Osteocyte (in vitro differentiated cells): ENCODE measurements at places on chromosomes 3 and 15. TPM values are rescaled to one million over a fixed set of nuclear protein-coding genes. Genes with fewer than 3 reads are reported as not detected.

DNA sequence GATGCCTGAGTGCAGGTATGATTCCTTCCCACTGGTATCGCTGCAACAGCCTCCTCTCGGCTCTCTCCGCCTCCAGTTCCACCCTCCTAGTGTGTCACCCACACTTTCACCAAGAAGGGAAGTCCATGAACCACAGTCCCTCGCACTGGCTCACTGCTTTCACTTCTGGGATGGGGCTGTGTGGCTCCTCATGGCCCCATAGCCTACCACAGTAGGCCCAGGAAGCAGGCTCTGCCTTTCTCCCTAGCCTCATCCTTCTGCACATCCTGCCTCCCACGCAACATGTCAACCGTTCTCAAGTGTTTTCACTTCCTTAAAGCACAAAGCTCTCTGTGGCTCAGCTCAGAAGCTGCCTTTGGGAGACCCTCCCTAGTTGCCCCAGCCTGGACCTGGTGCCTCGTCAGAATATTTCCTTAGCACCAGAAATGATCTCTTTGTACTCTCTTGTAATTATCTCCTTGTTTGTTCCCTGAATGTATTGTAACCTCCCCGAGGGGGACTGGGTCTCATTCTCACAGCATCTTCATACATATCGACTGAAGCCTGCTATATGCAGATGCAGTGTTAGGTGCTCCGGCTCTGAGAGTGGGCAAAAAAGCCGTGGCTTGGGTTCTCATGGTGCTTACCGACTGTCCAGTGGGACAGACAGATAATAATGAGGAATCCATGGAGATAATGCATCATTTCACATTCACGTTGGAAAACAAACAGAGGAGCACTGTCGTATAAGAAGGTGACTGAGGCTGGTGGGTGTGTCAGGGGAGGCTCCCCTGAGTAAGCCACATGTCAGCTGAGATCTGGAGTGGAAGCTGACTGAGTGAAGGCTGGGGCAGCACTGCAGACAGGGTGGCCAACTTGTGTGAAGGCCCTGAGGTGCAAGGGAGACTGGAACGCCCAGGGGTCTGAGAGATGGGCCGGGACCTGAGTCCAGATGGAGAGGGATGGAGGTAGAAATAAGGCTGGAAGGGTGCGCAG lies 107.1 kb downstream of the DGKG start:
- DNase-seq: peak; percentile 78

BOC gene
- total RNA-seq: 17.9 and 22.4 TPM in 2 replicates

- DNase-seq: no peak
Observed at GRCh38 chr3:182909318-182910040, 70.9 kb downstream of the DCUN1D1 start.

- no peak for DNase-seq
Observed at GRCh38 chr3:115943579-115943978, 320.3 kb downstream of the GAP43 start.

DNA sequence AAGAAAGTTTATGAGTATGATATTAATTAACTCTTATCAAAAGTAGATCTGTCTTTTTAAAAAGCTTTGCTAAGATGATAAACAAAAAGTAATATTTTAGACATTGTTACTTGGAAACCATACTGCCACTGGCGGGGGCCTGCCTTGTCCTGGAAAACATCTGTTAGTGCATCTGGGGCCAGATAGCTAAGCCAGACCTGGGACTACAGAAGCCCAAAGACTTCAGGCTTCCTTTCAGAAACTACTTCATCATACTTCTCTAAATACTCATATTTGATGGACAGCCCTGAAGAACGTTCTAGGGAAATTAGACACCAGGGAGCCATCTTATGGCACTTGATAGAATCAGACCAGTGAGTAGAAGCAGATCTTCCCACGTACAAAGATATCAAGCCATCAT lies 795.4 kb upstream of the SEMA6D start:
- DNase-seq: no peak

GRCh38 chr3:161137260-161137659 lies 32.1 kb upstream of the B3GALNT1 start:
- no peak for DNase-seq
